CD4-positive, alpha-beta memory T cell (primary cell): ENCODE measurements at places on chromosomes 1 and 21. TPM values are rescaled to one million over a fixed set of nuclear protein-coding genes. Genes with fewer than 3 reads are reported as not detected.

DNA sequence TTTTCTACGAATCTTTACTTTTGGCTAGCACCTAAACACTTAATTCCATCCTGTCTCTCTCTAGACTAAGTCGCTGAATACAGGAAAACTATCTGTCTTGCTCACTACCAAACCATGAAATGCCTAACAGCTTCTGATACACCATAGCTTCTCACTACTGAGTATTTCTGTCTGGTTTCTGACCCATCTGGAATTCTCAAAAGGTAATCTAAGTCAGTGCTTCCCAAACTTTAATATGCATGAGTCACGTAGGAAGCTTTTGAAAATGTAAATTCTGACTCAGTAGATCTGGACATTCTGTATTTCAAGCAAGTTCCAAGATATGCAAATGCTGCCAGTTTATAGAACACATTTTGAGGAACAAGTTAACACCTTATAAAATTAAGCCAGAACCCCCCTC is 9.2 kb upstream of the OVGP1 start:
- DNase-seq = no peak

The ZMPSTE24 gene
- 27.1 TPM for polyA plus RNA-seq

DNA sequence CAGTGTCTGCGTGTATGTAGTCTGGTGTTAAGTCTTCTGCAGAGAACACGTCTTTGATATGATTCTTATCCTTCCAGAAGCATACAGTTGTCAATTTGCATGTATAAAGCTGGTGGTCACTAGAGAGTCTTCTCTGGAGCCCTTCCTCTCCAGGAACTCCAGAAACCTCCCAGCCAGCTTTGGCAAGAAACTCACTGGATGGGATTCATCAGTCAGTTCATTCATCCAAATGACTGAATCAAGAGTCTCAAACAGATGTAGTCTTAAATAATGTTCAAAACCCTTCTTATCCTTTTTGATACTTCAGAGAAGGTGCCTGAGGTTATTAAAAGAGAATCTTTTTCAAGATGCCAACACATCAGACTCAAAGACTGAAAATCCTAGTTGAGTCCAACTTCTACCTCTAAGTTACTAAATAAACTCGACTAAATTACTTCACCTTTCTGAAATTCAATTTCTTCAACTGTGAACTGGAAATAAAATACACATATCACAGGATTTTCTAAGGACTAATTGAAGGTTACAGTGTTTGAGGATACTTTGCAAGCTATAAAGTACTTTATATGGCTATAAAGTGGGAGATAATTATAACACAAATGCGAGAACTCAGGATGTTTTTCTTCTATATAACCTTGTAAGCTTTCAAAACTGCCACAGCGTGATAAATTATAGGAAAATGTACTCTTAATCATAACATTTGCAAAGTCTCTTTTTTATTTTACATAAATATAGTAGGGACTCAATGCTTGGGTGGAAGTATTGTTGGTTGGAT is 252.4 kb downstream of the FGGY start:
- no peak for DNase-seq

The OR14K1 gene
- not detected for polyA plus RNA-seq

GRCh38 chr1:241411056-241411775 is 54.2 kb upstream of the RGS7 start:
- no peak for DNase-seq

GRCh38 chr21:16310176-16310575 is 580.4 kb downstream of the USP25 start:
- no peak for DNase-seq

DNA sequence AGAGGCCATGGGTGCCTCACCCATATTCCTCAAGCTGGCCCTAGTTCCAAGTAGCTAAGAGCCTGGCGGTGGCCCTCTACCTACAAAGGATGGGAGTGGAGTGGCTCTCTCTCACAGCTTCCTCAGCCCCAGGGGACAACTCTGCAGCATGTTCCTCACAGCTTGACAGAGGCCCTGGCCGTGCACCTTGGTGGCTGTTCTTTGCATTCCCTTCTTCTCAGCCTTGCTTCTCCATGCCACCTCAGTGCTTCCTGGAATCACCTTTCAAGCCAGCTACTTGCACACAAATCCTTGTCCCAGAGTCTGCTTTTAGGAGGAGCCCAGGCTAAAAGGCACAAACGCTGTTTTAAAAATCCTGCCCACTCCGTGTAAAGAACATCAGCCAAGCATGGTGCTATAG is 69.0 kb upstream of the DIRAS3 start:
- no peak for DNase-seq

The OR6N1 gene
- polyA plus RNA-seq = not detected

The ABCG1 gene
- 19.6 TPM for polyA plus RNA-seq

DNA sequence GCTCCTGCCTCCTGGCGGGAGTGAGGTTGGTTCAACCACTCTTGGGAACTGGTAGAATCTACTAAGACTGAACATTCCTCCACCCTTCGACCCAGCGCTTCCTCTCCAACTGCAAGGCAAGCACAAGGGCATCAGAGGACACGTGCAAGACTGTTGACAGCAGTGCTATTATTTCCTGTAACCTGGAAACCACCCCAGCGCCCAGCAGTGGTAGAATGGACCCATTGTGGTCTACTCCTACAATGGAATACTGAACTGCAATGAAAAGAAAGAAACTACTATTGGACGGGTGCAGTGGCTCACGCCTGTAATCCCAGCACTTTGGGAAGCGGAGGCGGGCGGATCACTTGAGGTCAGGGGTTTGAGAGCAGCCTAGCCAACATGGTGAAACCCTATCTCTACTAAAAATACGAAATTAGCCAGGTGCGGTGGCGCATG is 33.0 kb upstream of the TARDBP start:
- DNase-seq = no peak

GRCh38 chr1:243264717-243265116 is 8.9 kb downstream of the SDCCAG8 start:
- DNase-seq = no peak

DNA sequence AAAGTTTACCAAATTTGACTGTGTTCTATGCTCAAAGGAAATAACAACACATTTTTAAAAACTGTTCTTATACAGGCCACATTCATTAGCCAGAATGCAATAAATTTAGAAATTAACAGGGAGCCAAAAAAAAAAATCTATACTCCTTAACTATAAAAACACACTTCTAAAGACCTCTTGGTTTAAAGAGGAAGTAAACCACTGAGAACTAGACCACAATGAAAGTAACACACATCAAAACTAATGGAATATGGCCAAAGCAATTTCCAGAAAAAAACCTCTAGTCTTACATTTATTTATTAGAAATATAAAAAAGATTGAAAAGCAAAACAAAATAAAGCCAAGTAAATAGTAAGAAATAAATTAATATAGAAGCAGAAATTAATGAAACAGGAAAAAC is 48.9 kb upstream of the GADD45A start:
- DNase-seq = no peak

DNA sequence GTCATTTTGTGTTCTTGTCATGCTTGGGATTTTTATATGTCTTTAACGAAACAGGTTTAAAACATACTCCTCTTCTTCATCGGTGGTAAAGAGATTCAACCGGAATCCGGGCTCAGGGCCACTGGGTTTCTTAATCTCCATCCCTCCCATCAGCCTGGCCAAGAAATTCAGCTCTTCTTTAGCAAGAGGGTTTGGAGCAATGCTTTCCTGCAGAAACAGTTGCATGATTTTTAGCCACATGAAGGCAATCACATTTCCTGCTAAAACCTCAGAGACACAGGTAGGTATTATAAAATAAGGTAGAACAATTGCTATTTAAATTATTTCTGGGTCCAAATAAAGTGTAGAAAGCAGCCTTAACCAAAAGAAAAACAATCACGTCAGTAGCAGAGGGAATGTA is 22.7 kb upstream of the LSM10 start:
- DNase-seq = no peak

GRCh38 chr1:157097692-157098091 is 1.9 kb downstream of the ETV3L start:
- DNase-seq = no peak

The KPRP gene
- polyA plus RNA-seq = not detected

The FUBP1 gene
- 31.5 TPM for polyA plus RNA-seq

The RCSD1 gene
- 173 TPM for polyA plus RNA-seq

- DNase-seq = no peak
Measured at GRCh38 chr1:30321246-30321910, 402.0 kb downstream of the MATN1 start.

The TNNT2 gene
- polyA plus RNA-seq = not detected

DNA sequence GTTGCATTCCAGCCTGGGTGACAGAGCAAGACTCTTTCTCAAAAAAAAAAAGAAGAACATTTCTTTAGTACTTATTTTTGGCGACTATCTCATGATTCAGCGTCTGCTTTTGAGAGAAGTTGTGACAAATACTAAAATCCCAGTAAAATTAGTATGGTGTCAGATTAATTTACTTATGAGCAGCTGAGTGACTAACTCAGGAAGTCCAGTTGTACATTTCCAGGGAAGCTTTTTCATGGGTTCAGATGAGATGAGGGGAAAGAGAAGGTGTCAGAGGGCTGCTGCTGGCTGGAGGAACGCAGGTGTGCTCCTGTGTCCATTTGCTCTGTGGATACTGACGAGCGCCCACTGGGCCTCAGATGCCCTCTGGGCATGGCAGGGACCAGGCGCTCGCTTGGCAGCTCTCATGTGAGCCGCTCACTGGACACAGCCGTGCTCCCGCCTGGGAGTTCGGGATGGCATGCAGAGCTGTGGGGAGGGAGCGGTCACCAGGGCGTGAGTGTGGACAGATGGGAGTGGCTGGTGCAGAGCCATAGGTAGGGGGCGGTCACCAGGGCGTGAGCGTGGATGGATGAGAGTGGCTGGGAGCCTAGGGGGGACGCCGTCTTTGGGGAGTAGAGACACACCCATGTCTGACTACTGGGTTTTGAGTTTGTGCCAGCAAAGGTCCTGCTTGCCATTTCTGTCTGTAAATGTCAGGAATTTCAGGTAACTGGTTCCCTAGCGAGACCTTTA is 55.0 kb downstream of the ADARB1 start:
- DNase-seq = no peak

The MRPS21 gene
- 89.4 TPM for polyA plus RNA-seq

GRCh38 chr1:74611887-74612286 is 61.7 kb downstream of the ERICH3 start:
- DNase-seq = no peak

DNA sequence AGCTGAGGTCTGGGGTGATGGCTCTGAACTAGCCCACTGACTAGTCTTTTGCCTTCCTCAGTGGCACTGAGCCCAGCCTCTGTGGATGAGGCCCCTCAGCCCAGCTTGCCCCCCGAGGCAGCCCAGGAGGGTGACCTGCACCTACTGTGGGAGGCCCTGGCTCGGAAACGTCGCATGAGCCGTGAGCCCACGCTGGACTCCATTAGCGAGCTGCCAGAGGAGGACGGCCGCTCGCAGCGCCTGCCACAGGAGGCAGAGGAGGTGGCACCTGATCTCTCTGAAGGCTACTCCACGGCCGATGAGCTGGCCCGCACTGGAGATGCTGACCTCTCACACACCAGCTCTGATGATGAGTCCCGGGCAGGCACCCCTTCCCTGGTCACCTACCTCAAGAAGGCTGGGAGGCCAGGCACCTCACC is 87.8 kb downstream of the TRIM11 start:
- no peak for DNase-seq
